Hematopoietic multipotent progenitor cell treated with erythropoietin and hydrocortisone succinate and interleukin-3 and kit ligand, for 6 days (in vitro differentiated cells): ENCODE measurements at places on chromosomes 4 and X.

GRCh38 chr4:99324979-99325378 lies 3.8 kb upstream of the ADH1B start:
- no peak for DNase-seq

GRCh38 chrX:102934624-102935023 lies 2.4 kb upstream of the RAB40AL start:
- DNase-seq, result peak; percentile 54

DNA sequence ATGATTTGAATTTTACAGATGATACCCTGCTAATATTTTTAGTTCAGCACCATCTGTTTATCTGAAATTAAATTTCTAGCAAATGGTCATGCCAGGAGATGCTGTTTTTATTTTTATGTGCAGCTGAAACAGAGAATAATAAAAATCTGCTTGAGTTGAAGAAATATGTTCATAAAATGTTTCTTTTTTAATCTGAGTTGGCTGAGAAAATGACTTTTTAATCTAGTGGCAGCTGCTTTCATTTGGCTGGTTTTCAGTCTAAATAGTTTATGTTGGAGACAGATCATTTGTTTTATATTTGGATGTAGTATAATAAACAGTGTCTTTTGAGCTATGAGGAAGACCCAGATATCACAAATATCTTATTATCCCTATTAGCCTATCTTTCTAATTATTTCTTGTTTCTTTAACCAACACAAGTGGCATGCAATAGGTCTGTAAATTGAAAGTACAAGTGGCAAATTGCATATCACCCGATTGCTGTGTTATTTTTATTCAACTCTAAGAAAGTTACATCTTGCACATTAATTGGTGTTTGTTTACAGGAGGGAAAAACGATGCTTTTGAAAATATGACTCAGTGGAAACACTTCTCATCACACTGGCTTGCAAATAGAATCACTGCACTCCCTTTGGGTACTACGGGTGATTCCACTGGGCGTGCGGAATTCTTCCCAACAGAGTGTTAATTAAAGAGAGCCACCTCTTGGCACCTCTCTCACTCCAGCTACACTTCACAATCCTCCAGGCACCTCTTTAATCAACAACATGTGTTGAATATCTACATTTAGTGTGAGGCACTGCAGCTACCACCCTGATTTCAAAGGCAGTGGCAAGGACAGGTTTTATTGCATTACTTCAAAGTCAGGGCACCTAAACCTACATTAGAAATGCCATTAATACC lies 51.7 kb upstream of the AP1S2 start:
- DNase-seq, result no peak

DNA sequence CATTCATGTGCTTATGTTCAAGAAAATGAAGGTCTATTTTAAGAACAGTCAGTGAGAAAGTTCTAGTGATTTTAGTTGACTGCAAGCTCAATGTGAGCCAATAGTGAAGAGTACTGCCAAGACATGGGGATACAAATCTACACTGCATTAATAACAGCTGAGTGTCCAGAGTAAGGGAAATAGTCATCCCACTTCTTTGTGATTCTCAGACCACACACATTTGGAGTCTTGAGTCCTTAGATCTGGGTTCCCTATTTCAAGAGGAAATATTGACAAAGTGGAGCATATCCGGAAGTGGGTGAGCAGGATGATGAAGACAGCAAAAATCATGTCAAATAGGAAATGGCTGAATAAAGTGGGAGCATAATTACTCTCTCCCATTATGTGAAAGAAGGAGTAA lies 171.1 kb downstream of the LARP7 start:
- DNase-seq, result no peak

- DNase-seq, result no peak
Observed at GRCh38 chrX:148417934-148418333, 82.5 kb upstream of the AFF2 start.

DNA sequence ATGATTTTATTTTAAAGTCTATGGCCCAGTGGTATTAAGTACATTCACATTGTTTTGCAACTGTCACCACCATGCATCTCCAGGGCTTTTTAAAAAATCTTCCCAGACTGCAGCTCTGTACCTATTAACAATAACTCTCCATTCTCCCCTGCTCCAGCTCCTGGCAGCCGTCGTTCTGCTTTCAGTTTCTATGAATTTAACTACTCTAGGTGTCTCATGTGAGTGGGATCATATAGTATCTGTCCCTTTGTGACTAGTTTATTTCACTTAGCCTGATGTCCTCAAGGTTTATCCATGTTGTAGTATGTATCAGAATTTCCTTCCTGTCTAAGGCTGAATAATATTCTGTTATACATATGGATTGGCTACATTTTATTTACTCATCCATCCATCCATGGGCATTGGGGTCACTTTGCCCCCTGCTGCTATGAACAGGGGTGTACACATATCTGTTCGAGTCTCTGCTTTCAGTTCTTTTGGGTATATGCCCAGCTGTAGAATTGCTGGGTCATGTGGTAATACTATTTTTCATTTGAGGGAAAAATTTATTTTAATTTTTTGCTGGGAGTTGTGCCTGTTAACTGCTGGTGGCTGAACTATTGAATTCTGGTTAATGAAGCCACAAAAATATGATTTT lies 131.3 kb downstream of the ARHGAP10 start:
- DNase-seq, result peak; percentile 10

- no peak for DNase-seq
Observed at GRCh38 chr4:52098618-52099017, 47.5 kb downstream of the SPATA18 start.

DNA sequence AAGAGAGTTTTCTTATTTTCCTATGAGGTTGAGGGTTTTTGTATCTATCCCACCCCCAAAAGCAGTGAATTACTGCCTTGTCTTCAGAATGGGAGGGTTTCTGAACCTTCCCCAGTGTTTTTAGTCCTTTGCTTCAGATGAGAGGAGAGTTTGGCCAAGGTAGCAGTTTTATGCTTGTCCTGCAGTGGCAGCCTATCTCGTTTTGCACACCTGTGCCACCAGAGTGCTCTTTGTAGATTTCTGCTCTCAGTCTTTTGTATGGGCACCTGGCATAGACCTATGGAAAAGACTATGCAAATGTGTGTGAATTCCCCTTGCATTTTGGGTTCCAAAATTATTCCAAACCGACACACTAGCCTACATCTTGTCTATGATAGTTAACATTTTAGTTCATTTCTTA lies 5.8 kb downstream of the TBC1D19 start:
- DNase-seq, result no peak

- DNase-seq, result peak; percentile 5
Observed at GRCh38 chr4:173525118-173526011, 4.7 kb downstream of the HAND2 start.

- DNase-seq, result no peak
Observed at GRCh38 chr4:47747211-47747610, 90.7 kb downstream of the CORIN start.

DNA sequence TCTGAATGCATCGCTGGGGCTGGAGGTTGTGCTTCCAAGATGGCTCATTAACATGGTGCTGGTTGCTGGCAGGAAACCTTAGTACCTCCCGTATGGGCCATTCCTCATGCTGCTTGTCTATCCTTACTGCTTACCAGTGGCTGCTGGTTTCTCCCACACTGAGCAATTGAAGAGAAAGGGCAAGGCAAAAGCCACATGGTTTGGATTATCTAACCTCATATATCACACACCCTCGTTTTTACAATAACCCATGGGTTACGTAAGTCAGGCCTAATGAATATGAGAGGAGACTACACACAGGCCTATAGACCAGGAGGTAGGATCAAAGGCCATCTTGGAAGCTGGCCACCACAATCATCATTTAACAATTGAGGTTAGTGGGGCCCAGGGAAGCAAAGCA lies 141.8 kb upstream of the EDNRA start:
- no peak for DNase-seq

DNA sequence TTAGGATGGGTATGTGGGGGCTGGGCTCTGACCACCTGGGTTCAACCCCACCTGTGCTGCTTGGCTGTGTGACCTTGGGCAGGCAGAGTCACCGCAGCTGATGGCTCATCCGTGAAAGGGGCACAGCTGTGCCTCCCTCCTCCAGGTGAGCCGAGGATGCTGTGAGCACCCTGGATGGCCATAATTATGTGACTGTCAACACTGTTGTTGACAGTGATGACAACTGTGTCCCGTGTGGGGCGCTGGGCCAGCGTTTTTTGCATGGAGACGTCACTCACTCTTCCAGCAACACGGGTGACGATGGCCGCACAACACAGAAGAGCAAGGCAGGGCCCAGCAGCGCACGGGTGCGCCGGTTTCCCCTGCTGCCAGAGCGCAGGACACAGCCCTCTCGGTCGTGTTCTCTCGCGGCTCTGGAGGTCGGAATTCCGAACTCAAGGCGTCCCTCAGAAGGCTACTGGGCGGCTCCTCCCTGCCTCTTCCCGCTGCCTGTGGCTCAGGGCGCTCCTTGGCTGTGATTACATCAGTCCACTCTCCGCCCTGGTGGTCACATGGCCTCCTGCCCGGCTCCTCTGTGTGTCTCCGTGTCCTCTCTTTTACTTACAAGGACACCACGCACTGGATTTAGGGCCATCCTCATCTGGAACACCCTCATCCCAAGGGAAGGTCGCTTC lies 1.3 kb downstream of the SH3TC1 start:
- DNase-seq, result no peak

DNA sequence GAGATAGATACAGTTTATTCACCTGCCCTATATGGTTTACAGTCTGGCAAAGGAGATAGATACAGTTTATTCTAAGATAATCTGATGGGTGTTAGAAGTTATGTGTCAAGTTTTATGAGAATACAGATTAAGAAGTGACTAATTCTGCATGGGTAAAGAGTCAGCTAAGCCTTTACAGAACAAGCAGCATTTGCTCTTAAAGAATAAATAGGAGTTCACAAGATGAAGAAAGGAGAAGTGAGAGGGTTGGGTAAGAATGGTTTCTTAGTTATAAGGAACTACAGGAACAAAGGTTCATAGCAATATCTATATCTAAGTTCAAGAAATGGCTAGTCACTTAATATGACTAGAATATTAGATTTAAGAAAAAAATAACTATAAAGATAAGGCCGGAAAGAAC lies 47.6 kb downstream of the THOC2 start:
- DNase-seq, result peak; percentile 13

DNA sequence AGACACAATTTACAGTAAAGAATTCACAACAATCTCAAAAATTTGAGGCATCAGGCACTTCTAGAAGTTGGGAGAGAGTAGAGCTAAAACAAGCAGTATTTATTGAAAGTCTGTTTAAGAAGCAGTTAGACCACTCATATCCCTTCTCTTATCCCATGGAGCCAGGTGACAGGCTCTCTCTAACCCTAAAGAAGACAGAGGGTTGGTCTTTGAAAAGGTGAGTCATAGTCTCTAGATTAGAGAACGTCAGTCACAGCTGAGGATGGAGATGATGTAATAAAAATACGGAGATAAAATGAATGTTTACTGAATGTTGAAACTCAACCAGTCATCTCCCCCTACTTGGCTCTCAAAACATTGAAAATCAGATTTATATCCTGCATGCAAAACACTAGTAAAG lies 223.8 kb downstream of the CHIC2 start:
- no peak for DNase-seq

DNA sequence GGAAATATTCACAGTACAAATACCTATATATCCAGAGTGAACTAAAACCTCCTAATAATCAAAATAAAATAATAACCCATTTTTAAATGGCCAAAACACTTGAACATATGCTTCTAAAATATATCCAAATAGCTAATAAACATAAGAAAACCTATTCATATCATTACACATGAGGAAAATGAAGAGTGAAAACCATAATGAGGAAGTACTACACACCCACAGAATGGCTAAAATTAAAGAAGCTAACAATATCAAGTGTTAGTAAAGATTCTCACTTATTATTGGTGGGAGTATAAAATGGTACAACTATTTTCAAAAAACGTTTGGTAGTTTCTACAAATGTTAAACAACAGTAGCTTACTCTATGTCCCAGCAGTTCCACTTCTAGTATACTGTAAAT lies 92.1 kb downstream of the KLHL13 start:
- DNase-seq, result no peak

GRCh38 chr4:127131527-127131926 lies 501.2 kb upstream of the INTU start:
- DNase-seq, result no peak

DNA sequence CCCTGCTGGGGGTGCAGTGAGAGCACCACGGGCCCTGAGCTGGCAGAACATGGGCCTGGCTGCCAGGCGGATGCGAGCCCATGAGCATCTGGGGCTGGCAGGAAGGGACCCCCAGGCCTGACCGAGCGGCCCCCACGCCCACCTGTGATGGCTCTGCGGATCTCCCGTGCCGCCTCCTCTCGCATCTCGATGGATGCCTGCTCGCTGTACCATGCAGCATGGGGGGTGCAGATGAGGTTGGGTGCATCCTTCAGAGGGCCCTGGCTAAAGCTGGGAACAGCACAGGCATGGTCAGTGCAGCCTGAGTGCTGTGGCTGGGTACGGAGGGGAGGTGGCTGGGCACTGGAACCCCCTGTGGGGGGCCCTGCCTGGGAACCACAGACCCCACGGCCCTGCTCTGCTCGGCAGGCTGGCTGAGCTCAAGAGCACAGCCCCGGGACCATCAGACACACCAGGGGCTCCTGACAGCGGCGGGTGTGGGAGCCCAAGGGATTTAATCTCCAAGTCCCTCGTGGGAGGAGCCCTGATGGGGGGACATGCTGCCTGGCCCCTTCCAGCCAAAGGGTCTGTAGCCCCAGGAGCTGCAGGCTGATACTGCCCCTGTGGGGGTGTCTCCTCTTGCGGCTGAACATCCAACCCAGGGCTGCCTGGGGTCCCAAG lies 35.5 kb downstream of the CTBP1 start:
- DNase-seq, result no peak

DNA sequence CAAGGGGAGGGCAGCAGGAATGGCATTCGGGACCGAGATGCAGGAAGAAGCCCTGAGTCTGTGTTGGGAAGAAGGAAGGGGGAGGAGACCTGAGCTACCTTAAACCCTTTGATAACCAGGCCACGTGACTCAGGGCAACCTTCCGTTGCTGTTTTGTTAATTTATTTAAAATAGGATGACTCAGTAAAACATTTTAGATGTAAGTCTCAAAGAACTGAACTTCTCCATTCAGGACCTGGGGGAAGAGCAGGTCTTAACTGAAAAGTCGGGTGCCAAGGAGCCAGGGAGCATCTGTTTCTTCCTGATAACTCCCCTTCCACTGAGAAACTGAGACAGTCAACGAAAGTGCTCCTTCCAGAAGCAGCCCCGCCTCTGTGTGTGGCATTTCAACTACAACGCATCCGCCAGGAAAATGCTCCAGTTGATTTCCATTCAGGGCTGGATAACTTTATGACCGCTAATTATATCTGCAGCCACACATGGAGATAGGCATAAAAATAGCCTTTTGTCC lies 88.0 kb downstream of the IRF2 start:
- peak; percentile 88 for DNase-seq

GRCh38 chr4:67909905-67910584 lies 26.2 kb upstream of the TMPRSS11D start:
- peak; percentile 60 for DNase-seq

DNA sequence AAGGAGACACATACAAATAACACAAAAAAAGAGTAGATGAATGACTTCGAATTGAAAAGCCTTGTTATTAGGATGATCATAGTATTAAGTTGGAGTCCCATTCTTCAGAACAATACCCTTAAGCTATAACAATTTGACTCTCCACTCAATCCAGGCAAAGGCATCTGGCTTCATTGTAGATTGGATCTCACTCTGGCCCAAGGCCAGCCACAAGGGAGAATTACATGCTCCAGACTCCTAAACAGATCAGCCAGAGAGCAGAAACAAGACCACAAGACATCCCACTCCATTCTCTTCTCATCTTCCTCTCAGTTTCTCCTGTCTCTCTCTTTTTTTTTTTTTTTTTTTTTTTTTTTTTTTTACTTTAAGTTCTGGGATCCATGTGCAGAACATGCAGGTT lies 213.9 kb downstream of the DHX15 start:
- no peak for DNase-seq
